NCI-H1694 (cell line): ENCODE measurements at places on chromosomes 4 and X.

DNA sequence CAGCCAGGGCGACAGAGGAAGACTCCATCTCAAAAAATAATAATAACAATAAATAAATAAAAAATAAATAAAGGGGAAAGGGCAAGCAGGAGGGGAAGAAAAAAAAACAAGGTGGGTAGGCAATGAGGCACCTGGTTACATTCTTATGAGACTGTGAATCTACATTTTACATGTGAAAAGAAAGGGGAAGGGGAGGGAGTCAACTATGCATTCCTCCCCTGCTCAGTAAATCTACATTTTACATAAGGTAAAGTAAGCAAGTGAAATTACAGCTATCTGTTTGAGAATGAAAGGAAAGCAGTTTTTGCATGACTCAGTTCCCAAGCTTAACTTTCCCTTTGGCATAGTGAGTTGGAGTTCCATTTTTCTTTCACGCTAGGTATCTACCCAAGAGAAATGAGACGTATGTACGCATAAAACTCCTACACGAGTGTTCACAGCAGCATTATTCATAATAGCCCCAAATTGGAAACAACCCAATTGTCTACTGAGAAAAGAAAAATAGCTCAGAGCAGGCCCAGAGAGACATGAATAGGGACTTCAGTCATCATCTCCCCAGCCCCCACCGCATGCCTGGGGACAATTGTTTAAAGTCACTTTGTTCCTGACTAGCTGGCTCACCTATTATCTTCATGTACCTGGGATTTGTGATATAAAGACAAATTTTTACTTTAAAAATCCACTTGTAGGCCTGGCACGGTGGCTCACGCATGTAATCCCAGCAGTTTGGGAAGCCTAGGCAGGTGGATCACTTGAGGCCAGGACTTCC is 52.4 kb downstream of the DDX3X start:
- no peak for DNase-seq

DNA sequence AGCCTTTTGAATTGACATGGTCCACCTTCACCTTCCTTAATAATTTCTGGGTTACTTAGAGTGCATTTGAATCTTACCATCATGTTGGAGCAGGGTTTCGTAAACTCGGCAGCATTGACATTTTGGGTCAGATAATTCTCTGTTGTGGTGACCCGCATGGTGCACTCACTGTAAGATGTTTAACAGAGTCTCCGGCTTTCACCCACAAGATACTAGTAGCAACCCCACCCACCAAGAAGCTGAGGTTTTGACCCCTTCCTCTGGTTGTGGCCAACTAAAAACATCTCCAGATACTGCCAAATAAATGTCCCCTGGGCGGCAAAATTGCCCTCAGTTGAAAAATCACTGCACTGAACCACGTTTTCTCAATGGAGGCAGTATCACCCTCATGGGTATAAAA is 62.7 kb downstream of the CHST7 start:
- DNase-seq: no peak

DNA sequence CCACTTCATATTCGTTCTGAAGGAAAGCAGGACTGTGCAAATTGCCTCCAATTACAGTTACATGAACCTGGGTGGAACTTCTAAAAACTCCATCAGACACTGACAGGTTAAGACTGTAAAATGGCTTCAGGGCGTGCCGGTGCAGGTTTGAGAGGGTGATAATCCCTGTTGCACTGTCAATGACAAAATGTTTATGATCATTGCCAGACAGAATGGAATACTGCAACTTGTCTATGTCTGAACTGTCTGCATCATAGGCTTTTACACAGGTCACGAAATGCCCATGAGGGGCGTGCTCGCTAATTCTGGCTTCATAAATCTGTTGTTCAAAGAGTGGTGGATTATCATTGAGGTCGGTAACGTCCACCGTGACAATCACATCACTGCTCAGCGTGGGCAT is 63.7 kb upstream of the MTNR1A start:
- no peak for DNase-seq

- DNase-seq: no peak
These were observed 66.5 kb downstream of the MAMLD1 start for GRCh38 chrX:150429594-150429993.

GRCh38 chr4:101039367-101039766 is 308.0 kb downstream of the PPP3CA start:
- no peak for DNase-seq

GRCh38 chr4:85399270-85399669 is 75.7 kb upstream of the ARHGAP24 start:
- DNase-seq: no peak

GRCh38 chrX:93332329-93332728 is 341.0 kb downstream of the NAP1L3 start:
- DNase-seq: no peak
